Left lobe of liver (tissue), 2 donors: ENCODE measurements at places on chromosomes 13 and 19. TPM values are rescaled to one million over a fixed set of nuclear protein-coding genes. Genes with fewer than 3 reads are reported as not detected.

DNA sequence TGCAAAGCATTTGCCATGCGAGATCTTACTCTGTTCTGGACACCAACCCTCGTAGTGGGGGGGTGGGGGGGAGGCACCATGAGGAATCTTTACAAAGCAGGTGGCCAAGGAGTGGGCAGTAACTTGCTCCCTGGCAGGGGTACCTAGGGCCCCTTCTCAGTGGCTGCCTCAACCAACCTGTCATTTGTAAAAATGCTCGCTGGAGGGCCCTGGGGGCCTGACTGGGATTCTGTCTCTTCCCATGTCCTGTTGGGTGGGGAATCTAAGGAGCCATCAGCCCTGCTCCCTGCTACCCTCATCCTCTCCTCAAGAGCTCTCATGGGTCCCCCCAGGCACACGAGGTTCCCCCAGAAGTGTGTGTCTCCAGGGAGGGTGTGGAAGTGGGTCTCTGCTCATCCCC lies 1.5 kb downstream of the KCNN1 start:
- no peak for DNase-seq

GRCh38 chr13:84994582-84994981 lies 804.6 kb downstream of the SLITRK6 start:
- no peak for DNase-seq

DNA sequence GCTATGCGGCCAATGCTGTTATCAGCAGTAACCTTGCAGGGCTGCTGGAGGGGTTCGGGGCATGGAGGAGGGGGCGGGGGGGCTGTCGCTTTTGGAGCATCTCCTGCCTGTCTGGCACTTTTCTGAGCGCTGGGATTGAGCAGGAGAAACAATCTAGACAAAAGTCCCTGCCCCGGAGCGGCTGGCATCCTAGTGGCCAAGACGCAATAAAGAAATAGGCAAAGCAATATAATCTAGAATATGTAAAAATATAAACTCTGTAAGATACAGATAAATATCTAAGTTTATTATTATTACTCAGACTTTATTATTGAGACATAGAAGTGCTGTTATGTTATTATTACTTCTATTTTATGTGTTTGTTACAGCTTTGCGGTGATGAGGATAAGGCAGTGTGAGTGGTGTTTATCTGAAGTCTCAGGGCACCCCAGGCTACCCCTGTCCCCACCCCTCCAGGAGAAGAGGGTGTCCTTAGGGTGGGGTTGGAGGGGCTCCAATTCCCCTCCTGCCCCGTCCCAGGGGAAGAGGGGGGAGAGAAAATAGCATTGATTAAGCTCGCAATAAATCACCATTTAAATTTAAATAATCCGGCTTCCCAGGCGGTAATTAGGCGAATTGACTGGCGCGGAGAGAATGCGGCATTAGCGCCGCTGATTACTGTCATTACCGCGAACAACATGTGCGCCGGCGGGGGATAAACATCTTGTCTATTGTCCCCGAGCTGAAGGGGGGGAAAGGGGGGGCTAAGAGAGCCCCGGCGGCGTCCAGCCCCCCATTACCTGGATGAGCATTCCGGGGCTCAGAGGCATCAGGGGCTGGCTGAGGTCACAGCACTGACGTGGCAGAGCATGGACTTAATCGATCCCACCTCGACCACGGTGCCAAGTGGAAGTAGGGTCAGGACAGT lies 3.2 kb downstream of the NPAS1 start:
- DNase-seq = no peak

- DNase-seq = no peak
These were observed 25.5 kb downstream of the SPTBN4 start for GRCh38 chr19:40492274-40492673.

DNA sequence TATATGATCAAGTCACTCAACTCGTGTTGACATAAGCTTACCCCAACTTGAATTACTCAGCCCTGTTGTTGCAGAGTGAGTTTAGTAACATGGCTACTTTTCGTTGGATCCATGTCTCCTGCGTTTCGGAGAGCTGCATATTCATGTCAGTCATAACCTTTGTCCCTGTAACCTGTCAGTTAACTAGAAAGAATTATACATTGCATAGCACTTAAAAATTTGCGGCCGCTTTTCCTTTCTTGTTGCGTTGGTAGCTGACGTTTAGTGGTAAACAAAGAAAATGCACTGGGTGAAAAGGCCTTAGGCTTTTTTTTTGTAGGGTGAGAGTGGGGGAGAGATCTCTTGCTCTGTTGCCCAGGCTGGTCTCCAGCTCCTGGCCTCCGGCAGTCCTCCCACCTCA lies 14.2 kb downstream of the ZNF507 start:
- no peak for DNase-seq

DNA sequence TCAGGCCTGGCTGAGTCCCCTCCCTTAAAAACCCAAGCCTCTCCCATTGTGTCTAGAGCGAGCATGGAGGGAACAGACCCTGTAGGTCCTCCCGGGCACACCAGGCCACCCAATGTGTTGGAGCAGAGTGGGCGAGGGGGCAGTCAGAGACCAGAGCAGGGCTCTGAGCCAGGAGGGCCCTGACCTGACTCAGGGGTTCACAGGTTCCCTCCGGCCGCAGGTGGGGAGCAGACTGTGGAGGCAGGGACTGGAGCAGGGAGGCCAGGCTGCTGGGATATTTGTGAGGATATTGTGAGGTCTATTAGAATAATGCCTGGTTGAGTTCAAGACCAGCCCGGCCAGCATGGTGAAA lies 1.6 kb upstream of the TYROBP start:
- no peak for DNase-seq

DNA sequence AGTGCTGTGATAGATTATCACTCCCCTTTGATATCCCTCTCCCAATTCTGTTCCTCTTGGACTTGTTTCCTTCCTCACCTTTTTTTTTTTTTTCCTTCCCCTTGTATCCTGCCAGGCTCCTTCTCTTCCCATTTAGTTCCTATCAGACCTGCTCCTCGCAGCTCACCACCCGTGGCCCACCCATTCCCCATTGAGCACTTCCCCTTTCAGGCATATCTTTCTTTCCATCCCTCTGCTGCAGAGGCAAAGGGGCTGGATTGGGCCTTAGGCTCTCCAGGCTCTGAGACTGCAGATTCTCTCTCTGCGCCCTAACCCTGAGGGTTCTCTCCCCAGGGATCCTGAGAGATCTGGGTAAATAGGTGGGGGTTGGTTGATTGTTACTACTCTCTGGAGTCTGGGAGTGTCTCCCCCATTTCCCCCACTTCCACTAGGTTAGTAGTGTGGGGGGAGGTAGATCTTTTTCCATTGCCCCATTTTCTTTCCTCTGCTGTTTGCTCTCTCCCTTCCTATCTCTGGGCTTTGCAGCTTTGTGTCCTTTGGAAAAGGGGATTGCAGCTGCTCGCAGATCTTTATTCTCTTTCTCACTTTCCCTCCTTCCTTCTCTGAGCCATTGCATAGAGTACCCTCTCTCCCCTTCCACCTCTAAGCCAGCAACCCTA lies 2.3 kb downstream of the ARHGAP35 start:
- no peak for DNase-seq

- DNase-seq = no peak
These were observed 12.0 kb downstream of the GPX4 start for GRCh38 chr19:1115646-1116420.

- DNase-seq = no peak
These were observed 23.5 kb upstream of the CD177 start for GRCh38 chr19:43329989-43330388.

GRCh38 chr13:113617961-113618360 lies 33.4 kb downstream of the TFDP1 start:
- no peak for DNase-seq

- DNase-seq = no peak
These were observed 63.0 kb upstream of the ZNF536 start for GRCh38 chr19:30309176-30309575.

DNA sequence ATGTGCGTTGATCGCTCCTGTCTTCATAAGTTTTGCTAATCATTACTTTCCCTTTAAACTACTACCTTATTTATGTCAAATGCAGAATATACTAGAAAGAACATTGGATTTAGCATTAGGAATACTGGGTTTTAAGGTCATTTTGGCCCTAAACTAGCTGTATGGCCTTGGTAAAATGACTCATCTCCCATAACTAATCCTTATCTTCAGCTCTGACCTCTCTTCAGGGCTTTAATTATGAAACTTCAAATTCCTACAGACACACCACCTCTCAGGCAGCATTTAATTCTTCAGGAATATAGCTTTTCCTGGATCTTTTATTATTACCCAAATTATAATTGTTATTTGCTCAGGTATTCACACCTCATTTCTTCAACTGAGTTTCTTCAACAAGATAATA lies 121.2 kb downstream of the STARD13 start:
- no peak for DNase-seq

DNA sequence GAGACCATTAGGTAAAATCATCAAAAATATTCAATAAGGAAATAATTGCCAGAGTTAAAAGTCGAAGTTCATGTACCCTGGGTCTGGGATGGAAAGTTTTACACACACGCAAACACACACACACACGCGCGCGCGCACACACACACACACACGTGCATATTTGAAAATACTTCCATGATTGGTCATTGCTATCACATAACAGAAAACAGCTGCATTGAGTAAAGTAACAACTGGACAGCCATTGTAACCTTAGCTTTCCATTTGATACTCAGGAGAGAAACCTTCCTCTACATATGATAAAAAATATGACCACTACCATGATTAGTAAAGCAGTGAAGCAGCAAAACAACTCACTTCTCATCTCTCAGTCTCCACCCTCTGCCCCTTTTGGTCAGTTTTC lies 490.0 kb upstream of the SGCG start:
- DNase-seq = no peak

- no peak for DNase-seq
These were observed 13.8 kb downstream of the STARD13 start for GRCh38 chr13:33271759-33272158.

DNA sequence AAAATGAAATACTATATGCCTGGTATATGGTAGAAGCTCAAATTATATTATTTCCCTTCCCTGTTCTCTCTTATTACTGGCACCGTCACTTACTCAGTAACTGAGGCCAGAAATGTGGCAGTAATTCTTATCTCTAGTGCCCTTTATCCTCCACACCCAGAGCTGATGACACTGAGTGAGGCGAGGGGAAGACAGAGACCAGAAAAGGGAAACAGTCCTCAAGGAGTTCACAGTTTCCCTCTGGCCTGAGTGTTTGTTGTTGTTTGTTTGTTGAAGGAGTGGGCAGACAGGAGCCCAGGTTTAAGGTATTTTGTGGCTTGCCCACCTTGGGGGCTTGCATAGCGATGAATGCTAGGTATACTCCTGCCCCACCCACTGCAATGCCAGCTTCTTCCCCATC lies 101.5 kb upstream of the FNDC3A start:
- no peak for DNase-seq

UBAC2 gene
- 33.4 TPM for total RNA-seq

NUDT19 gene
- total RNA-seq = 8.2 TPM

AKAP8L gene
- 64.5 TPM for total RNA-seq

CALR3 gene
- not detected for total RNA-seq

KIR2DL1 gene
- total RNA-seq = not detected

ACTMAP gene
- 8.9 TPM for total RNA-seq

PSG6 gene
- total RNA-seq = not detected

CEACAM6 gene
- total RNA-seq = 0.58 TPM
